Effector memory CD8-positive, alpha-beta T cell (primary cell): ENCODE measurements at places on chromosomes 5 and 9.

DNA sequence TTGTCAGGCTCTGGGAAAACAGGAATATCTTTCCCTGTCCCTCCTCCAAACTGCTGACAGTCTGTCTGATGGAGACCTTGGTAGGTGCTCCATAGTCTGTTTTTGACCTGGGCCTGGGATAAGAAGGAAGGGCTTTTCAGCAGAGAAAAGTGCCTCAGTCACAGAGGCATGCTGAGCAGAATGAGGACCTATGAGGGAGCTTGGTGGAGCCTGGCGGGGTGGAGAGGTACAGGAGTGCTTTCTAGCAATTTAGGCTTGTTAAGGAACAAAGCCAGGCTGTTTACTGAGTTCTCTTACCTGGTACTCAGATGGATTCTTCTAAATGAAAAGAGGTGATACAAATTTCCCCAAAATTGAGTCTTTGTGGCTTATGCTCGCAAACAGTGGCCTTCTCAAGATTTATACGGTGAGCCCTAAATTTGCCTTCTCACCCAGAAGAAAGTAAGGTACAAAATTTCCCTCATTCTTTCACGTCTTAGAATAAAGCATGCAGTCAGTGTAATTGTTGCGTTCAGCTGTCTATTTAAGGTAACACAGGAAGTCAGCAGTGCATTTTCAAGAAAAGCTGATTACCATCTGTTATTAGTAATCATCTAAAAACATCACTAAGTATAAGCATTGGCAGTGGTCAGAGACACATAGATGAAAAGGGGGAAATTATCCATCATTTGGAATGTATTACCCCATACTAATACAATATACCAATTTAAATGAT is 28.6 kb upstream of the IL13 start:
- no peak for DNase-seq

DNA sequence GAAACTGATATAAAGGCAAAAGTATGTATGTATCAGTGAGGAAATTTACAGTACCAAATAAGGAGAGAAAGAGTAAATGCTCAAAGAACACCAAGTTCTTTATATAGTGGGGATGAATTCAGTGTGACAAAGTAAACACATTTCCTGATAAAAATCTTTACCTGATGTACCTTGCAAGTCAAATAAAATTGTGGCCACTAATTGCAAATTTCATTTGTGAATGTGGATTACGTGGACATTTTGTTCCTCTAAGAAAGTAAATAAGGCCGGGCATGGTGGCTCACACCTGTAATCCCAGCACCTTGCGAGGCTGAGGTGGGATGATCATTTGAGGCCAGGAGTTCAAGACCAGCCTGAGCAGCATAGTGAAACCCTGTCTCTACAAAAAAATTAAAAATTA is 25.7 kb downstream of the CEP120 start:
- DNase-seq = no peak

- DNase-seq = no peak
Observed at GRCh38 chr9:92163276-92163675, 48.1 kb upstream of the SPTLC1 start.

GRCh38 chr9:35689542-35690293 is at the start of gene TPM2:
Gene TPM2, minus strand, starts transcription at chr9:35689925. Its CDS starts 108 bp downstream, at chr9:35689817.
- DNase-seq = no peak

- DNase-seq = no peak
Observed at GRCh38 chr5:109959652-109960051, 269.9 kb downstream of the MAN2A1 start.

GRCh38 chr5:11777096-11777495 is 127.2 kb downstream of the CTNND2 start:
- DNase-seq = no peak

- DNase-seq = no peak
Observed at GRCh38 chr9:137349471-137350033, 47.5 kb upstream of the NRARP start.

DNA sequence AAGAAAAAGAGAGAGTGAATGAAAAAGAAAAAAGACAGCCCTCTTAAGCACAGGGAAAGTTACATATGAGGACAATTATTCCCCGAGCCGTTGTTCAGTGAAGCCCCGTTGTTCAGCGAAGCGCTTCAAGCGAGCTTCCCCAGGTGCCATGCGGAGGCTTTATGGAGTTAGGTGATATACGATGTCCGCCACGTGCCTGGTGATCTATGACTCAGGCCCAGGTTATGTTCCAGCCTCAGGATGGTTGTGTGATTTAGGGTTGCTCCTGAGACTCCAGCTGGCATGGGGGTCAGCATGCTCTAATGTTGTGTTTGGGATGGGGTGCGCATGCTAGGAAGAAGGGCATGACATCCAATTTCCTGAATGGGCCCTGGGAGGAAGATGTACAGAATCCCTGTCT is 365.6 kb downstream of the CDK5RAP2 start:
- DNase-seq = no peak

- no peak for DNase-seq
Observed at GRCh38 chr5:75617736-75618352, 6.6 kb downstream of the ANKDD1B start.

DNA sequence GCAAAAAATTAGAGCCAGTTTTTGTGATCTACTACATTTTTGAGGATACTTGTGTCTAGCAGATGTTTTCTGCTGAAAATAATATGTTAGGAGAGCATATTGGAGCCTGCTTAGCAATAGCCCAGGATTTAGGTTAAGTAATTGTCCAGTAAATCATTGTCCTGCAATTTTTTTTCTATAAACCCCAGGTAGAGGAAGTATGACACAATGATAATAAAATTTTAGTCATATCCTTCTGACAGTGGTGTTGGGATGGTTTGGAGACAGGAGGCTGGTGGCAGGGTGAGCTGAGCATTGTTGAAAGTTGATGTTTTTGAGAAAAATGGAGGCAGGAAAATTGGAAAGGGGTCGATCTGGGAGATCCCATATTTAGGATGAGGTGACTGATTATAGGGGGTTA is 3.5 kb downstream of the SNCAIP start:
- no peak for DNase-seq

DNA sequence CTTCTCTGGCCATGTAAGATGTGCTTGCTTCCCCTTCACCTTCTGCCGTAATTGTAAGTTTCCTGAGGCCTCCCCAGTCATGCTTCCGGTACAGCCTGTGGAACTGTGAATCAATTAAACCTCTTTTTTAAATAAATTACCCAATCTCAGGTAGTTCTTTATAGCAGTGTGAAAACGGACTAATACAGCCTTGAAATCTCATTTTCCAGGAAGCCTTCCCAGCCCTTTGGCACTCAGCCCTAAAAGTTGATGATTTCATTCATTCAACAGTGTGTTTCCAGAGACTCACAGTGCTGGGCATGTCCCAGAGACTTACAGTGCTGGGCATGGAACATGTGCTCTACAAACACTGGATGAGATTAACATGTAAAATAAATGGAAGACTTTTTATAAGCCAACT is 135.8 kb downstream of the DCP2 start:
- DNase-seq = no peak

- no peak for DNase-seq
Observed at GRCh38 chr5:9233712-9234111, 312.2 kb downstream of the SEMA5A start.

DNA sequence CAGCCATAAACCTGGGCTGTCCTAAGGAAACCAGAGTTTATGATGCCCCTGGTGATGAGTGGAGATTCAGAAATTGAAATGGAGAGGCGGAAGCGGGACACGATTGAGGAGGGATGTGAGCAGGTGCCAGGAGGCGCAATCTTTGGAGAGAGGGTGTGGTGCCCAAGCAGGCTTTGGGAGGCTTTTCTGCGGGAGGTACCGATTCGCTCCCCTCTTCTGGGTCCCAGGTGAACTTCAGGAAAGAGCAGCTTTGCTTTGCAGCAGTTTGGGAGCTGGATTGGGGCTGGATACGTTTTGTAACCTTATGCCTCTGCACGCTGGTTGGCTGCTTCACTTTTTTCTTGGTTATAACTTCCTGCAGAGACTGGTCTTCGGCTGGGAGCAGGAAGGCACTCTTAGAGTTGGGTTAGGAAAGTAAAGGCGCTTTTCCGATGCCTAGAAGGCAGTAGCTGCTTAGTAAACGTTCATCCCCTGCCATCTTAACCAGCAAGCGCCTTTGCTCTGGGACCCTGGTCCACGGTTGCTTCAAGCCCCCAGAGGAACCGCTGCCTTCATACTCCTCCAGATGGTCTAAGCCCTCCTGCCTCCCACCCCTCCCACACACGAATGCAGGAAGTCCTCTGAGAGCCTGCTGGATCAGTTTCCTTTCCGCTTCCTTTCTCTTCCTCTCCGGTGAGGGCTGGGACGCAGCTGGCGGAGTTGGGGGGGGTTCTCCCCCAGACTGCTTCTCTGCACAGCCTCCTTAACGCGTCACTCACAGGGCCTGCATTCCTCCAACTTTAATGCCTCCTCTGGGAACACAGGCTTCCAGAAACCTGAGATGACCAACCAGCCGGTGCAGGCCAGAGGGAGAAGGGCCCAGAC is 15.2 kb upstream of the NEK6 start:
- no peak for DNase-seq

DNA sequence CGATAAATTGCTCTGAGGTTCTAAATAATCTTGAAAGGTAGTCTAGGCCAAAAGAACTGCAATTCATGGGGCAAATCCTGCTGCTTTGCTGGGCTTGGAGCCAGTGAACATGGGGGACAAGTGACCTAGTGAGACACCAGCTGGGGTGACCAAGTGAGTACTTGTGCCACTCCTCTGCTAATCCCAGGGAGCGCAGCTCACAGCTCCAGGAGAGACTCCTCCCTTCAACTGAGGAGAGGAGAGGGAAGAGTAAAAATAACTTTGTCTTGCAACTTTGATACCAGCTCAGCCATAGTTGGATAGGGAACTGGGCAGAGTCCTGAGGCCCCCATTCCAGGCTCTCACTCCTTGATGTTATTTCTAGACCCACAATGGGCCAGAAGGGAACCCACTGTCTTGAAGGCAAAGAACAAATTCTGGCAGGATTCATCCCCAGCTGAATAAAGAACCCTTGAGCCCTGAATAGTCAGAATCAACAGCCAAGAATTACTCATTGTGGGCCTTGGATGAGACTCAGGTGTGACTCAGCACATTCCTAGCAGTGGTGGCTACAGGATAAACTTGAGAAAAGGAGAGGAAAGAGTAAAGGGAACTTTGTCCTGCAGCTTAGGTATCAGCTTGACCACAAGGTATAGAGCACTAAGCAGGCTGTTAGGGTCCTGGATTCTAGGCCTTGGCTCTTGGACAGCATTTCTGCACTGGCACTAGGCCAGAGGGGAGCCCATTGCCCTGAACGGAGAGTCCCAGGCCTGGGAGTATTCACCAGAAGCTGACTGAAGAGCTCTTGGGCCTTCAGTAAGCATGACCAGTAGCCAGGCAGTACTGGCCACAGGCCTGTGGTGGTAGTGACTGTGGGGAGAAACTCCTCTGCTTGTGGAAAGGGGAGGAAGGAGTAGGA is 288.3 kb upstream of the CDH18 start:
- DNase-seq = no peak

- no peak for DNase-seq
Observed at GRCh38 chr5:5383461-5383860, 39.0 kb upstream of the ICE1 start.

DNA sequence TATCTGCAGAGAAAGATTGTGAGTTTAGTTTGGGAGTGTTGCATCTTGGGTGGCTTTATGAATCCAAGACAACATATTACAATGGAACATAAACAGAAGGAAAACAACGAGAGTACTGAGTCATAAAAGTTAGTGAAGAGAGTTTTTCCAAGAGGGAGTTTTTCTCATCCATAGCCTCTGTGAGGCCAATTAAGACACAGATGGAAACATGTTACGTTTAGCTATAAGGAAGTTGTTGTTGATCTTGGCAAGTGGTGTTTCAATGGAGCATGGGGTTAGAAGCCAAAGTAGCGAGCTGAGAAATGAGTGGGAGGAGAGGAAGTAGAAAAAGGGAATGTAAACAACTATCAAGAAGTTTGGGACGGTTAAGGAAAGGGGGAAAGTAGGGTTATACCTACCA is 53.3 kb upstream of the SPATA31D4 start:
- no peak for DNase-seq

DNA sequence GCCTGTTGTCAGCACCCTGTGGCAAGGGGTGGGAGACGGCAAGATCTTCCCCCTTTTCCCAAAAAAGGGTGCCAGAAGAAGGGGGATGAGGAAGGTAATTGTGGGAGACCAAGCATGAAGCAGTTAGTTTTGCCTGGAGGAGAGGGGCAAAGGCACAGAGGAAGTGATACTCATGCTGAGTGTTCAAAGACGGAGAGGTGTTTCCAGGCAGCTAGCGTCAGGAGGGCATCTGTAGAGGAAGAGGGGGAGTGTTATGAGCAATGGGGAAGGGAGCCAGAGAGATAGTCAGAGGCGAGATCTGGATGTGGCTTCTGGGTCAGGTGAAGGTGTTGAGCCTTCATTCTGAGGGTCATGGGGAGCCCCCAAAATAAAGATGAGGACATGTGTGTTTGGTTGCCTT is 26.9 kb upstream of the ADAM19 start:
- DNase-seq = no peak

DNA sequence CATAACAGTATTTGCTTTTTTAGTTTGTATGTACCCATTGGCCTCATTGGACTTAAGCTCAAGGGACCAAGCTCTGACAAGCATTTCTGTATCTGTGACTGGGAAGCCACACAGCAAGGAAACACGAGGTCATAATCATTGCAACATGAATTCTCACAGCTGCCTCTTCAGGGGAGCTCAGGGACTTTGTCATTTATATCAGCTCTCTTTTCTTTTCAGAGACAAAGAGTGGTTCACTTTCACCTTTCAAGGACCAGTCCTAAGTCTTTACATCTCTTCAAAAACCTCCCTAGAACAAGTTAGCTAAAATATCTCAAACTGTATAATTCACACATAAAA is 58.6 kb downstream of the ADAMTS12 start:
- no peak for DNase-seq

- DNase-seq = no peak
Observed at GRCh38 chr9:6512085-6512657, 99.2 kb downstream of the UHRF2 start.

DNA sequence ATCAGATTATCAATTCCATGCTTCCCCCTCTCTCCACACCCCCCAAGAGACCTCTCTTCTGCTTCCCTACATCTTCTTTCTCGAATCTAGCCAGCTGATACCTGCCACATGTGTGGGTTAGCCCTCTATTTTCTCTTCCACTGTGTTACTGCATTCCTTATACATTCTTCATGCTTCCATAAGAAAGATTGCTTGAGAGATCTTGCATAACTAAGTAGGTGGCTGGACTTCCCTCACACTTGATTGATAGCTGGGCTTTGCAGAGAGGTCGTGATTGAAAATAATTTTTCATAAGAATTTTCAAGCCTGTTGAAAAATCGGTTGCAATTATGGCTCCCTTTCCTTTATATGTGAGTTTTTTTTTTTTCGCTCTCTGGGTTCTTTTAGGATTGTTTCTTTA is 33.0 kb upstream of the PANK3 start:
- DNase-seq = no peak

DNA sequence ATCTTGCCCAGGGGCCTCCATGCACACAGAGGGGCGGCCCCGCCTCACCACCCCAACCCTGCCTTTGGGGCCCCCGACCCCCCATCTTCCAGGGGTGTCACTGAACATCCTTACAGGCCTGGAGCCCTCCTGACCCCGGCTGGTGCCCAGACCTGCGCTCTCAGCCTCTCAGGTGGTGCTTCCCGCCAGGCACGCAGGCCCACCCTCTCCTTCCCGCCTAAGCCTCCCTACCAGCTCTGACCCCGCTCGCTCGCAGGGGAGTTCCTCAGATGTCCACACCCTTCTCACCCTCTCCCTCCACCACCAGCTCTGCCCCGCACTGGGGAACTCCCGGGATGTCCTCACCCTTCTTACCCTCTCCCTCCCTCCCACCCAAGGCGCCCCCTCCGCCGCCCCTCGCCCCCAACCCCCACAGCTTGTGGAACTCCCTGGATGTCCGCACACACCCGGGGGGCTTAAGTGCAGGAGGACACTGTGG is 12.3 kb upstream of the QRFP start:
- no peak for DNase-seq
